ENCODE measurements at places on chromosomes 11 and 22. TPM values are rescaled to one million over a fixed set of nuclear protein-coding genes. Genes with fewer than 3 reads are reported as not detected.

AGBL2 gene
- total RNA-seq, result 0.85 TPM

TIMM10 gene
- 47.6 TPM for total RNA-seq

CYB5R2 gene
- 5.2 TPM for total RNA-seq

MAJIN gene
- not detected for total RNA-seq

DEPDC7 gene
- total RNA-seq, result not detected

EMID1 gene
- total RNA-seq, result 1.3 TPM

OTOG gene
- total RNA-seq, result not detected

All from subcutaneous adipose tissue (tissue), 4 donors.